ENCODE measurements at places on chromosomes 2 and 18.
A peak's percentile ranks its signal among the peaks of the same experiment; 100 is the strongest.

DNA sequence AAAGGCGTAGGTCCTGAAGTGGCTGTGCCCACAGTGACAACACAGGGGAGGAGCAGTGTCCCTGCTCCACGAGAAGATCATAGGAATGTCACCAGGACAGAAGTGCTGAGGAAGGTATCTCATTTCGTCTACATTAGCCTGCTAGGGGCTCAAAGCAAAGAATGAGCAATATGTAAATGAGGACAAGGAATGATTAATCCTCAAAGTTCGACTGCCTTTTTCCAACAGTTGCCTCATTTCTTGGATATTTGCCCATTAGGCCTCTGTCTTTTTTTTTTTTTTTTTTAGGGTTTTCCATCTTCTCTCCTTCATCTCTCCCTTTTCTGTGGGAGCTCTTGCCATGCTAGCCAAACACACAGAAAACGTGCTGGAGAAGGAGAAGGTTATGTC lies 105.2 kb upstream of the ARHGAP28 start:
- no peak for DNase-seq

DNA sequence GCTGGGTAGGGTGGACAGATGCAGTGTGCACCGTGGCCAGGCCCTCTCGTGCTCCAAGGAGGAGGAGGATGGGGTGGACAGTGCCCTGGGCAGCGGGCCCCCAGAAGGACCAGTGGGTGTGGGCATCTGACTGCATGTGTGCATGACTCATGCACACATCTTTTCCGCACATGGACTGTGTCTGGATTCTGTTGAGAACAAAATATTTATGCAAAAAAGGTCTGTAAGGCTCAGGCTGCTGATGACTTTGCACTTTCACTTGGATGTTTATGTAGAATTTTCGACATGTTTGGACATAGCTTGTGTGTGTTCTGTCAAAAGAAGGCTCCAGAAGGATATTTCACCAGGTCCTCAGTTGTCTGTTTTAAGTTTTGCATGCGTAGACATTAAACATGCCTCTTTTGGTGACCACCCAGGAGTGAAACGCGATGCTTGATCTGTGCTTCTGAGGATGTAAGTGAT lies 45.6 kb downstream of the MTCL1 start:
- DNase-seq: peak; percentile 80

DNA sequence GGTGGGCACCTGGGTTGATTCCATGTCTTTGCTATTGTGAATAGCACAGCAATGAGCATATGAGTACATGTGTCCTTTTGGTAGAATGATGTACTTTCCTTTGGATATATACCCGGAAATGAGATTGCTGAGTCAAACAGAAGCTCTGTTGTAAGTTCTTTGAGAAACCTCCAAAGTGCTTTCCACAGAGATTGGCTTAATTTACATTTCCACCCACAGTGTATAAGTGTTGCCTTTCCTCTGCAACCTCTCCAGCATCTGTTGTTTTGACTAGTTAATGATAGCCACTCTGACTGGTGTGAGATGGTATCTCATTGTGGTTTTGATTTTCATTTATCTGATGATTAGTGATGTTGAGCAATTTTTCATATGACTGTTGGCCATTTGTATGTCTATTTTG lies 194.8 kb downstream of the ZNF804A start:
- DNase-seq: no peak

DNA sequence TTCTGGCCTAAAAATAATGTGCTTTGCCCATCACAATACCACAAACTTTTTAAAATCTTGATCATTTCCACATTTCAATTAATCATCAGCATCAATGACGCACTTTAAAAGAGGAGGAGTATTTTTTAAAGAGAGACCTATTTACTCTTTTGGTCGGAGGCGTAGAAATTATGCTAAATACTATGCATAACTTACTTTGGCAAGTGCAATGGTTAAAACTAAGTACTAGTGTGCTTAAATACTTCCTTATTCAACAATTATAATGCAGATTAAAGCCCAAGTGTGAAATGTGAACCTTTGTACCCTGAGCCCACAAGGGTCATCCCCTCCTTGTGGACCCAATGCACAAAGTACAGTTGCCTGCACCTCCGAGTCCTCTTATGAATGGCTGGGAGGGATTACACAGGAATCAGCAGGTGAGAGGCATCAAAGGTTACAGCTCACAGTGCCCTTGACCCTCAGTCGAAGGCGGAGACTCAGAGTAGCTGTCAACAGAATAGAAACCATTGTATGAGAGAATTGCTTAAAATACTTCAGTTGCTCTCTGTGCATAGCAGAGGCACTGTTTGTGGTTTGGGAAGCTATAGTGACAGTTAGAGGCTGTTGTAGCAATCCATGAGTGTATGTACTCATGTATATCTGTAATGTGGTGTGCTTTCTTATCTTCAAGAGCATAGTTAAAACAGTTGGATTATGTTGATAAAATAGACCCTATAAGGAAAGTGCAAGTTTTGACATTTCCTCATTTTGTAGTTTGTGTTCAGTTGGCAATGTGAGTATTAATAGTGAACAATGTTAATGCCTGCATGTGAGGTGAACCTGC lies 151.7 kb upstream of the ITGA4 start:
- DNase-seq: no peak

- no peak for DNase-seq
Observed at GRCh38 chr2:109084341-109084740, 44.7 kb upstream of the SH3RF3 start.

DNA sequence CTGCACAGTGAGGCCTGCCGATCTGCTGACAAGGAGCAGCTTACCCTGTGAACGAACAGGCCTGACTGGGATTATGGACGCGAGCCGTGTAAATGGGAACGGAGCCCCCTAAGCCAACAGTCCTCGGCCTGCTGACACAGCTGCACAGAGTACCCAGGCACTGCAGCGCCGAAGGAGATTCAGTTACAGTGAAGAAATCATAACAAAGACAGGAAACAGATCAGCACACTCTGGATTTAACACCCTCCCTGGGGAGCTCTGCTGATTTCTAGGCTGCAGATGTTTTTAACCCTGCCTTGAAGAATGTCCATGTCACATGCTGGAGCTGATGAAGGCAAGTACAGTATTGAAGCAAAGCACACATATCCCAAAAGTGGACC lies 43.4 kb downstream of the COLEC12 start:
- DNase-seq: peak; percentile 66

GRCh38 chr2:28736034-28736433 lies 15.6 kb upstream of the PPP1CB start:
- DNase-seq: no peak

GRCh38 chr2:36512705-36513104 lies 85.3 kb downstream of the FEZ2 start:
- no peak for DNase-seq

DNA sequence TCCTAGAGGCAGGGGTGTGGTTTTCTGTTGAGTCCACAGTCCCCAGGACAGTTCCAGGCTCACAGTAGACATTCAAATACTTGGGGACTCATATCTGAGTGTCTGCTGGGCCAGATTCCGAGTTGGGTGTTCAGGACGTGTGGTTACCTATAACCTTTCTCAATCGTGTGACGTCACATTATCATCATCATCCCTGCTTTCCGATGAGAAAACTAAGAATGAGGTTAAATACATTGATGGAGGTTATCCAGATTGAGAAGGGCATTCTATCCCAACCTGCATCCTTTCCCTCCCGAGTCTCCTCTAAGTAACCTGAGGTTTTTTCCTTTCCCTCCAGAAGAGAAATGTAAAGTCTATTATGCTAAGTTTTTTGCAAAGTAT lies 204.6 kb downstream of the MGAT5 start:
- DNase-seq: no peak

DNA sequence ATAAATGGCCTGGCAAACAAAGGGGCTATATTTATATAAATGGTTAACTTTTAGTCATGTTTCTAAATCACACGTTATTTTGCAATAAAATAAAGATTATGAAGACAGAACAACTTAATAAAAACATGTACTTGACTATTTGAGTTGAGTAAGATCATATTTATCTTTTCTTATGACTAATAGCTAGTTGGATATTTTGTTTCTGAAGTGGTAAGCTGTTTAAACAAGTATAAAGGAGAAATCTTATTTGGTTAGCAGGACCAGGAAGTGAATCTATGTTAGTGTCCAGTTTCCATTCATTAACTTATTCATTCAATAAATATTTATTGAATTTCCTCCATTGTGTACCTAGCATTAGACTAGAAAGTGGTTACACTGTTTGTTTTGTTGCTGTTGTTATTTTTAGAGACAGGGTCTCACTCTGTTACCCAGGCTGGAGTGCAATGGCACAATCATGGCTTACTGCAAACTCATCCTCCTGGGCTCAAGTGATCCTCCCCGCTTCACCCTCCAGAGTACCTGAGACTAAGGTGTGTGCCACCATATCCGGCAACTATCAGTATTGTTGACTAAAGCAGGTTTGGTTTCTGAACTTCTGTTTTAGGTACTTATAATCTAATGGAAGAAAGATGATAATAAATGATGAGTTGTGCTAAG lies 312.6 kb downstream of the DPP10 start:
- DNase-seq: no peak

DNA sequence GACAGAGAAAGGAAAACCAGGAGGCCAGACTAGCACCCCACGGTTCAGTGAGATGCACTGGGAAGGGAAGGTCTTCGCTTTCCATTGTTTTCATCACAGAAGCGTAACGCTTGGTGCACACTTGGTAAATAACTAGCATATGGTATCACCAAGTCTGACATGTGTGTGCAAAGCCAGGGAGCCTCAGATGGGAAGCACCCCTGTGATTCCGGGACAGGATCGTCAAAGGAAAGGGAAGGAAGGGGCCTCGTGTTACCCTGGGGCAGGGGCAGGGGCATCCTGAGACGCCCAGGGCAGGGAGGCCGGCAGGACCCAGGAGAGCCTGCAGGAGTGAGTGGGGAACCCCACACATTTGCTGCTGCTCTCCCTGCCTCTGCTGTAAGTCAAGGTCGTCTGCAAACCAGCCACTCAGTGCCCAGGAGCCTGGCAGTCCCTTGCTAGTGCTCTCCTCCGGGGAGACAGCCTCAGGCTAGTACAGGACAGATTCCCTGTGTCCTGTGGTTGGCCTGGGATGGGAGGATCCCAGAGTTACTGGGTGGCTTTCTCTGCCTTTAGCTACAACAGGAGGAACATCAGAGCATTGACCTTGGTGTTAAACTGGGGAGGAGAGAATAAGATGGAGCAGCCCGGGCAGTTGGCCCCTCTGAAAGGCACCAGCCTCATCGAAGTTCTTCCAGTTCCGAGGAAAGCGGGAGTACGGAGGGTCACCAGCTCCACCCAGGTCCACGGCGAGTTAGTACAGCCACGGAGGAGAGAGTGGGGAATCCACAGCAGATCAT lies 192.5 kb downstream of the NDUFA10 start:
- DNase-seq: no peak

GRCh38 chr2:112646791-112647689 lies 1.3 kb downstream of the SLC20A1 start:
- DNase-seq: no peak

- no peak for DNase-seq
Observed at GRCh38 chr18:10055125-10055750, 141.4 kb downstream of the VAPA start.

DNA sequence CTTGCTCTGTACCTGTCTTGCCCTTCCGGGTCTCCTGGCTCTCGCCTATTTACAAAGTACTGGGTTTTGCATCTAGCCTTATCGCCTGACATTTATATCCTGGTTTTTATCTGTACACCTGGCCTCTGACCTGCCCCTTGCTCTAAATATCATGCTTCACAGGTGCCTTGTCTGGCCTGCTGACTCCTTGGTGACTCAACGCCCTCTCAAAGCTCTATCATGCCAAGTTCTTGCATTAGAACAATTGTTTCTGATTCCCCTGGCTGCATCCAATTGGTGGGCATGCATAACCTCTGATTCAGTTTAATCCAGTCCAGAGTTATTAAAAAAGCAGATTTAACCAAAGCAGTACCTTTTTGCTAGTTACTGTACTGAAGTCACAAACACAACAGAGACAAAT lies 113.9 kb upstream of the CCDC68 start:
- no peak for DNase-seq

GRCh38 chr2:184416146-184416913 lies 182.0 kb upstream of the ZNF804A start:
- no peak for DNase-seq

DNA sequence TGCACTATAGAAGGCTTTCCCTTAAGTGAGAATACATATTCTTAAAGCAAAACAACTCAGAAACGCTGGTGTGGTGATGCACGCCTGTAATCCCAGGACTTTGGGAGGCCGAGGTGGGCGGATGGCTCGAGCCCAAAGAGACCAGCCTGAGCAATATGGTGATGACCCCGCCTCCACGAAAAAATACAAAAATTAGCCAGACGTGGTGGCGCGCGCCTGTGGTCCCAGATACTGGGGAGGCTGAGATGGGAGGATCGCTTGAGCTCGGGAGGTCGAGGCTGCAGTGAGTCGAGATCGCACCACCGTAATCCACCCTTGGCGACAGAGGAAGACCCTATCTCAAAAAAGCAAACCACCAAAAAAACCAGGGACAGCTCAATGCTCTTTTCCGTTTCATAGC lies 750 bp upstream of the CCDC150 start:
- no peak for DNase-seq

DNA sequence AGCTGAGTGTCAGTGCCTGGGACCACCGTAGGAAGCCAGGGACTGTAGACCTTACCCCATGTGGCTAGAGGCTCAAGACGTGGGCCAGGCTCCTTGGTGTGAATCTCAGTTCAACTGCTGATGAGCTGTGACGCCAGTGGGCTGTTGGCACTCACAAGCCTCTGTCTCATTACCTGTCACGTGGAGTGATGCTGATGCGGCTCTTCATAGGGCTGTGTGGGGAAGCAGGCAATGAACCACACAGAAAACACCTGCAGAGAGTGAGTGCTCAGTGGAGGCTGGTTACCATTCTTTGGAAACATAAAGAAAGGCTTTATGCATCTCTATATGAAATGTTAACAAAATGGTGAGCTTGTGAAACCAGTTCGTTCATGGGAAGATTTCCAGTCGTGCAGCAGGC lies 36.1 kb downstream of the CREG2 start:
- no peak for DNase-seq

GRCh38 chr2:10432311-10433181 lies 15.6 kb downstream of the ODC1 start:
- no peak for DNase-seq

- DNase-seq: peak; percentile 87
Observed at GRCh38 chr2:201116959-201117734, 1.2 kb downstream of the CFLAR start.

DNA sequence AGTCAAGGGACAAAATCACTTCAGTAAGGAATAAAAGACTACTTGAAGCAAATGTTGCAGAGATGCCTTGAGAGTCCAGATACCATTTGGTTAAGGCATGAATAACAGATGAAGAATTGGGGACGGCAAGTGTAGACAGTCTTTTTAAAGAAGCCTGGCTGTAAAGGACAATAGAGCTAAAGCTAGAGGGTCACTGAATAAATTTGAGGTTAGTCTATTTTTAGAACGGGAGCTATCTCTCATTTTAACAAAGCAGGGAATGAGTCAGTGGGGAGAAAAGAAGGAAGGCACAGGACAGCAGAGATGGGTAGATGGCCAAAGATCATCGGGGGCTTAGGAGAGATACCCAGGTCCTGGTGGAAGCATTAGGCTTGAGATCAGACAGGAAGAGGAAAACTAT lies 30.6 kb upstream of the CHN1 start:
- no peak for DNase-seq

Data from AG09319 (cell line).